ENCODE measurements at places on chromosomes 4 and X.
A peak's percentile ranks its signal among the peaks of the same experiment; 100 is the strongest.

DNA sequence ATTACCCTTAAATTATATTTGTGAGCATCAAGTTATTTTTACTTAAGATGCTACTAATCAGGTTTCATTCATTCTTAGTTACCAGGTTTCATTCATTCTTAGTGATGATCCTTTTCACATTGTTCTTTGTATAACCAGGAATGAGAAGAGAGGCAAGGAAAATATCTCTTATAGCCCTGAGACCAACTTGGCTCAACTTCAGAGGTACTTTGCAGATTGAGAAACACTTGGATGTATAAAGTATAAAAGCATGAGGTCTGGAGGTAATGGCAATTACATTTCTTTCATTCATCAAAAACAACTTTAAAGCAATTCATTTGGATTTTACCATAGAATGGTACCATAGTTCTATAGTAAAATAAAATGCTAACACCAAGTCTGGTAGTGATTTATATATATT, 231.0 kb downstream of the PRDM5 start:
- H3K36me3 ChIP-seq, result no peaks in the 10 kb centered on the region
- no peak overlapping the region for H3K4me3 ChIP-seq
- H3K27me3 ChIP-seq, result no peaks in the 10 kb centered on the region
- H3K27ac ChIP-seq, result no peak overlapping the region
- no peaks in the 10 kb centered on the region for H3K4me1 ChIP-seq
- DNase-seq, result no peak

DNA sequence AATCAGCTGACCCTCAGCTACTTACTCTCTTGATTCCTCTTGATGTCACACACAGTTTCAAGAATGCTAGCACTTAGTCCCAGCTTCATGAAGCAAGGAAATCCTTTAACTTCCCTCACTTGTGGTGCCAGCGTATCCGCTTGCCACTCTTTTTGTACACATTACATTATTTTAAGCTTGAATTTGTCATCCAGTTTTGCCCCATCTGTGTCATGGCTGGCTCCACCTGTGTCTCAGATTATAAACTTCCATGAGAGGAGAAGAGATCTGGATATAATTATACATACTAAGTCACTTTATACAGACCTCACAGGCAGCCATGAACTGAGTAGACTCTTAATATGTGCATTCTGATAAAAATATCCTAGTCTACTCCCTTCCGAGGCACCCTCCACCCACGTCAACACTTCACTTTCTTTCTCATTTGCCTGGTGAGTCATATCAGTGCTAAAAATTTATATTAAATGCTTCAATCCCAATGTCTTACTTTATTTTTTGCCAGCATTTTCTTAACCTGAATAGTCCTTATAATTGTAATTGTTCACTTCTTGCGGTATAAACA, 35.1 kb downstream of the GABRA2 start:
- DNase-seq, result no peak
- H3K27ac ChIP-seq, result no peak overlapping the region
- no peak overlapping the region for H3K4me3 ChIP-seq

DNA sequence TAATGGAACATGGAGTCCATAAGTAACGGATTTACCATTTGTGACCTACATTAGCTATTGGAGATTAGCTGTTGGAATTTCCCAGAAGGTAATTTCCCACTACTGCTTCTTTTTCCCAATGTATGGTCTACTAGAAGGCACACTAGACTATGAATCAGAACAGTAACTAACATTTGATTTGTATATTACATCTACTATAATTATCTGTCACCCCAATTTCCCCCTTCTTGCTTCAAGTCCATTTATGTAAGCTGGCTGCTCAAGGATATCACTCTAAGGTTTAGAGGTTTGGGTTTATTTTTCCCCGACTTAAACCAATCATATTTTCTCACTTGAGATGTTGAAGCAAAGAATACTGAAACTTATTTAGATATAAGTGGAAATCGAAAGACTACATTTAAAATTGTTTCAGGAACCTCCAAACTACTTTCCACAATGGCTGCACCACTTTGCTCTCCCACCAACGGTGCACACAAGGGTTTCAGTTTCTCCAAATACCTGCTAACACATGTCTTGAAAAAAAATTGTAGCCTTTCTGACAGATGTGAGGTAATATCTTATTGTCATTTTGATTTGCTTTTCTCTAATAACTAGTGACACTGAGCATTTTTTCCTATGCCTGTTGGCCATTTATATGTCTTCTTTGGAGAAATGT, 33.3 kb upstream of the H2AZ1 start:
- H3K27ac ChIP-seq, result no peak overlapping the region
- no peaks in the 10 kb centered on the region for H3K4me1 ChIP-seq
- no peak for DNase-seq
- no peak overlapping the region for H3K4me3 ChIP-seq
- peaks cover 14% of the 10 kb centered on the region for H3K27me3 ChIP-seq
- no peaks in the 10 kb centered on the region for H3K36me3 ChIP-seq

DNA sequence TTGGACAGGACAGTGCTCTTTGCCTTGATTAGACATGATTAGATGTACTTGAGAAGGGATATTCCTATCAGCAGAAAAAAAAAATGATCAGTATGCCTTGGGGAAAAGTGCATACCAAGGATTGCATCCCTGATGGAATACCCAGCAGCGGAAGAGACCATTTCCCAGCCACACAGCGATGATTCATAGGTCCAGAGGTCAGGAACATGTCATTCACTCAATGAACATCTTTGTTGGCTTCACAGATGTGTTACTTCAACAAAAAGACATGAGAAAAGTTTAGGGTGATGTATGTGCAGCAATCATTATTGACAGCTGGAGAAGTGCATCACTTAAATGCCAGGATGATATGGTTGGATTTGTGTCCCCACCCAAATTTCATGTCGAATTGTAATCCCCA, 293.5 kb downstream of the ZNF674 start:
- no peaks in the 10 kb centered on the region for H3K4me1 ChIP-seq
- H3K4me3 ChIP-seq, result no peak overlapping the region
- H3K36me3 ChIP-seq, result no peaks in the 10 kb centered on the region
- no peak overlapping the region for H3K27ac ChIP-seq

DNA sequence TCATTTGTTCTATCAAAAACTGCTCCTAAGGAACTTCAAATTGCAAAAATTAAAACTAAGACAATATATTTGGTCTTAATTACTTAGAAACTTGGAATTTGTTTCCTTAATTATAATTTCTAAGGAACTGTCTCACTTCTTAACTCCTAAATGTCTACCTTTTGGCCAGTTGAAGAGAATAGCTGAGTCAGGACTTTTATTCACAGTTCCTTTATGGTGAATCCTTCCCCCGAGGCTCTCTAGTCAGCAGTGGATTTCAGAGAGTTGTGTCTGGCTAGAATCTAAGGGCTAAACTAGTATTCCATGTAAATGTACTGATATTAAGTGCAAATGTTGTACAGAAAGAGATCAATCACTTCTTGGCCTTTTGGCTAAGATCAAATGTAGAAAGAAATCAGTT, 69.3 kb downstream of the AMMECR1 start:
- DNase-seq, result no peak
- H3K4me1 ChIP-seq, result peaks cover 6% of the 10 kb centered on the region
- peaks cover 9% of the 10 kb centered on the region for H3K36me3 ChIP-seq
- H3K27me3 ChIP-seq, result no peaks in the 10 kb centered on the region

DNA sequence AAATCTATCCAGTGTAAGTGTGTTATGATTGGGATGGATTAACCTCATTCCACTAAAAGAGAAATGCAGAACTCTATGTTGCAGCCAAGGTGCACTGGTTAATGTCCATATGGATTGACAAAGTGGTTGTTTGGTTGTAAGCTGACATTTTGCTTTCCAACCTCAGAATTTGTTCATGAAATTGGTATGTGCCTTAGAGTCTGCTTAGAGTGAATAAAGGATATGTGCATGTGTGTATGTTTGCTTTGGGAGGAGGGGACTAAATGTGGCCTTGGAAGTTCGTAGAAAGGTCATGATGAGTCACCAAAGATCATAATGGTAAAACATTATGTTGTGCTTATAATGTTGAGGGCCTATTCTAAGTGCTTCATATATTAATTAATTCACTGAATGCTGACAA, 44.1 kb upstream of the MBNL3 start:
- H3K4me1 ChIP-seq, result peaks cover 5% of the 10 kb centered on the region
- H3K27me3 ChIP-seq, result no peaks in the 10 kb centered on the region
- no peak for DNase-seq
- H3K36me3 ChIP-seq, result no peaks in the 10 kb centered on the region
- H3K27ac ChIP-seq, result no peak overlapping the region

- DNase-seq, result no peak
- no peaks in the 10 kb centered on the region for H3K36me3 ChIP-seq
- H3K27ac ChIP-seq, result no peak overlapping the region
- no peaks in the 10 kb centered on the region for H3K27me3 ChIP-seq
- H3K4me3 ChIP-seq, result no peak overlapping the region
These were observed 58.2 kb downstream of the DCLK2 start for GRCh38 chr4:150136481-150136880.

- no peaks in the 10 kb centered on the region for H3K36me3 ChIP-seq
- DNase-seq, result no peak
- H3K4me1 ChIP-seq, result peaks cover 4% of the 10 kb centered on the region
- H3K27ac ChIP-seq, result no peak overlapping the region
- H3K4me3 ChIP-seq, result no peak overlapping the region
- no peaks in the 10 kb centered on the region for H3K27me3 ChIP-seq
These were observed 81.9 kb downstream of the ATP10D start for GRCh38 chr4:47566969-47567368.

- no peaks in the 10 kb centered on the region for H3K36me3 ChIP-seq
- H3K27ac ChIP-seq, result no peak overlapping the region
- peaks cover 22% of the 10 kb centered on the region for H3K27me3 ChIP-seq
- no peaks in the 10 kb centered on the region for H3K4me1 ChIP-seq
- no peak for DNase-seq
These were observed 64.0 kb downstream of the POLR2B start for GRCh38 chr4:57042711-57043169.

DNA sequence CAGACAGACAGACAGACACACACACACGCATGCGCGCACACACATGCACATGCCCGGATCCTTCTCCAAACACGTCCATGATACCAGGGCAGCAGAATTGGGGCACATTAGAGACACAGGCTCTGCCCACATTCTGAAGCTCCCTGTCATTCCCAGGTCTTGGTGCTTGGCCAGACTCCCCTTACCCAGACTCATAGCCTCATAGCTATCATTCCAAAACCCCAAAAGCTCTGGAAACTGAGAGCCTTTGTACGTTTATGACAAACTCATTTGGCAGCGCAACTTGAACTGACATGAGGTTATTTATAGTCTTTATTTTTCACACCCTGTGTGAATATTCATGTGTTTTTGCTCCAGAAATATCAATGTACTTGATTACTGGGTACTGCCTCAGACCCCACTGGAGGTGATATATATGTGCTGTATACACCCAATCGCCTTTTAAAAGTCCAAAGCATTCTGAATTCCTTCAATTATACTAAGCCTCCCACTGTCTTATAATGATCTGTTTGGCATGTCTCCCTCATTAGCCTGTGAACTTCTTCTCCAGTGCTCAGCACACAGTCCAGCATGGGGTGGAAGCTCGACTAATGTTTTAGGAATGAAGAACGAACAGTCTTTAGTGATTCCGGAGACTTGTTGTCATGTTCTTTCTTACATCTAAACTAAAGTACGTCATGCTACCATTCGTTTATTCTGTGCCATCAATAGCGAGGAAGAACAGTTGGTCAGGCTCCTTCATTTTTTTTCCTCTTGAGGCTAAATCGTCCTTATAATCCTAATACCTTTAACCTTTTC, 45.0 kb downstream of the RTL9 start:
- no peak overlapping the region for H3K4me3 ChIP-seq
- peaks cover 3% of the 10 kb centered on the region for H3K27me3 ChIP-seq
- no peaks in the 10 kb centered on the region for H3K36me3 ChIP-seq

DNA sequence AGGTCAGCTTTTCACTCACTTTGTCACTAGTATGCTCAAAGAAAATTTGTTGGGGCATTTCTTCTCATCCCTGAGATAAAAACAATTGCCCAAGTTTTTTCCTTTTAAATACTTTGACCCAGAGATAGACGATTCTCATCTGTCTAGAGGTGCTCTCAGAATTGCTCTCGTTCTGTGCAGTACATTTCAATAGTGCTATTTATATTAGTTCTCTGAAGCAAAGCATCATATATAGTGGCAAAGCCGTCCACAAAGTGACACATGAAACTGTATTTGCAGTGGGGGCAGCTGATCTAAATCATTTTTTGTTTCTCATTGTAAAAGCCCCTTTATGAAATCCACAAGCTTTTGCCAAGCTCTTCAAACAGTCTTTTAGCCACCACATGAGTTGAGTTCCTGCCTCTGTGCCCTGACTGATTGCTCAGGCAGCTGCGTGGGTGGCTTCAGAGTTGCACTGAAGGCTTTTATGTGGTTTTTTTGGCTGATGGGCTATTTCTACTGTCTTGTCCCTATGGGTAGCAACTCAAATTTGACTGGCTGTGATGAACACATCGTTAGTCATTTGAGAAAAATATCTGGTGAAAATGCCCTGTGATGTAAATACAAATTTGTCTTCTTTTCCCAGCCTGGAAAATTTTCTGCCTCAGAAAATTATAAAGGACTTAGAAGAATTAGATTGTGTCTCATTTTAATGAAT, 119.1 kb upstream of the OTUD4 start:
- no peak overlapping the region for H3K27ac ChIP-seq
- peaks cover 5% of the 10 kb centered on the region for H3K4me1 ChIP-seq
- H3K27me3 ChIP-seq, result no peaks in the 10 kb centered on the region
- no peaks in the 10 kb centered on the region for H3K36me3 ChIP-seq
- H3K4me3 ChIP-seq, result no peak overlapping the region
- peak; percentile 25 for DNase-seq

DNA sequence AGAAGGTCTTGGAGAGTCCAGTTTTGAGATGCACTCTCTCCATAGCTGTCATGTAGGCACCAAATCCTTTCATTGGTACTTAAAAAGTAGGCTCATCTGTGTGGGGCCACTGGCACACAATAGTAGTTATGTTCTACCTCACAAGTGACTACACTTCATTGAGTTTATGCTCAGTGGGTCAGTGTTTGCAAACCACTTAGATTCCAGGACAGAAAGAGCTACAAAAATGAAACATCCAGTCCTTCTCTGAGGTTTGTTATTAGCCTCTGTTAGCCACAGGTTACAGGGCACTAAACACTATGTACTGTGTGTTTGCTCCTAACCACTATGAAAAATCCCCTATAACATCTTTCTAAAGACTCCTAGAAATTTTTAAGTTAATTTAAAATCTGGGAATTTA, 13.8 kb downstream of the RAB28 start:
- H3K4me3 ChIP-seq, result no peak overlapping the region
- H3K4me1 ChIP-seq, result no peaks in the 10 kb centered on the region
- peaks cover 10% of the 10 kb centered on the region for H3K36me3 ChIP-seq
- DNase-seq, result no peak

DNA sequence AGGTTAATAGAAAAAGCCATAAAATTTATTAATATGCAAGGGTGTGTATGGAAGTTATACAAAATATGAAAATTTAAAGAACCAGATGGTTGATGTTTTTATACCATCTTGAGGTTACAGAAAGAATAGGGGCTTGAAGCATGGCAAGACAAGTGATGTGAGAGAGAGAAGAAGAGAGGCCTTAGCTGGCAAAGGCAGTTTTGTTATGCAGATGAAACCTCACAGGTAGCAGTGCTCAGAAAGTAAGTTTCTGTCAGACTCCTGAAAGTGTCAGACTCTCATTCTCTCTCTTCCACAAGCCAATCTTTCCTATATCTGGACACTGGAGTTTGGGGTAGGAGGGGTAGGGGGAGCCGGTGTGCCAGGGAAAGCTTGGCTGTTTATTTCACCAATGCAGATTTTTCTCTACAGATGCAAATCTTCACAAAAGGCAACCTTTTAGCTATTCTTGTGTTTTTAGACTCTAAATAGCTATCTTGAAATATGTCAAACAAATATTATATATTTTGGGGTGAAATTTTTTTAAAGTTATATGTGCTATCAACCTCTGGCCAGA, 124.5 kb downstream of the CFAP299 start:
- DNase-seq, result no peak
- no peak overlapping the region for H3K27ac ChIP-seq
- H3K27me3 ChIP-seq, result no peaks in the 10 kb centered on the region
- peaks cover 3% of the 10 kb centered on the region for H3K36me3 ChIP-seq

All from activated naive CD4-positive, alpha-beta T cell treated with anti-CD3 and anti-CD28 coated beads, Interleukin-2, amount 10 ng/mL, durations not matched to agents 7 days and 5 days (primary cell).